ENCODE measurements at places on chromosomes 2 and 18. TPM values are rescaled to one million over a fixed set of nuclear protein-coding genes. Genes with fewer than 3 reads are reported as not detected.

The SNED1 gene
- total RNA-seq, result 0.43 TPM

The ZC3H8 gene
- 15.8 TPM for total RNA-seq

The LAPTM4A gene
- total RNA-seq, result 254 TPM

The FSHR gene
- not detected for total RNA-seq

The MFSD6 gene
- 26.9 TPM for total RNA-seq

The CDH19 gene
- total RNA-seq, result 2.1 TPM

The HOXD12 gene
- not detected for total RNA-seq

The OTOS gene
- total RNA-seq, result not detected

The IL36RN gene
- 0.13 TPM for total RNA-seq

The CRYGD gene
- total RNA-seq, result not detected

The TPO gene
- total RNA-seq, result not detected

The RTKN gene
- 20.5 TPM for total RNA-seq

The AQP12B gene
- total RNA-seq, result not detected

The HOXD10 gene
- total RNA-seq, result 7.5 TPM

The CYTIP gene
- total RNA-seq, result not detected

The C2orf42 gene
- 9.1 TPM for total RNA-seq

The LOXHD1 gene
- not detected for total RNA-seq

The ADRA2B gene
- total RNA-seq, result 0.08 TPM

The CYP20A1 gene
- 9.2 TPM for total RNA-seq

The CD207 gene
- total RNA-seq, result not detected

The SCN3A gene
- total RNA-seq, result not detected

The ATP6V1C2 gene
- 0.26 TPM for total RNA-seq

The EGR4 gene
- total RNA-seq, result 0.27 TPM

The ATP8B1 gene
- 9.9 TPM for total RNA-seq

The MRO gene
- total RNA-seq, result 0.36 TPM

The LYPD6 gene
- total RNA-seq, result 0.06 TPM

The RTP5 gene
- not detected for total RNA-seq

The MMADHC gene
- total RNA-seq, result 98.1 TPM

The ECEL1 gene
- total RNA-seq, result 0.30 TPM

The ZNF236 gene
- 2.6 TPM for total RNA-seq

The IGFBP2 gene
- total RNA-seq, result 66.1 TPM

The MYO5B gene
- 14.9 TPM for total RNA-seq

The METTL5 gene
- total RNA-seq, result 64.8 TPM

The RBBP8 gene
- 31.5 TPM for total RNA-seq

The CCBE1 gene
- total RNA-seq, result 5.8 TPM

The NYAP2 gene
- total RNA-seq, result 0.02 TPM

The GAD1 gene
- 0.79 TPM for total RNA-seq

The SERPINB7 gene
- 2.9 TPM for total RNA-seq

The DARS1 gene
- 69.0 TPM for total RNA-seq

The FNDC4 gene
- 4.3 TPM for total RNA-seq

The TRIM54 gene
- 0.44 TPM for total RNA-seq

The NPHP1 gene
- total RNA-seq, result 7.2 TPM

The RMDN2 gene
- total RNA-seq, result 4.9 TPM

The LIMS4 gene
- total RNA-seq, result 0.59 TPM

The HDLBP gene
- 291 TPM for total RNA-seq

Measured in A549 treated with DMSO at 1 μM for 4 hours (cell line).